Choroid plexus epithelial cell (primary cell): ENCODE measurements at places on chromosomes 3 and 15.
A peak's percentile ranks its signal among the peaks of the same experiment; 100 is the strongest.

GRCh38 chr3:40741729-40742128 lies 217.0 kb downstream of the ZNF621 start:
- DNase-seq: peak; percentile 94

DNA sequence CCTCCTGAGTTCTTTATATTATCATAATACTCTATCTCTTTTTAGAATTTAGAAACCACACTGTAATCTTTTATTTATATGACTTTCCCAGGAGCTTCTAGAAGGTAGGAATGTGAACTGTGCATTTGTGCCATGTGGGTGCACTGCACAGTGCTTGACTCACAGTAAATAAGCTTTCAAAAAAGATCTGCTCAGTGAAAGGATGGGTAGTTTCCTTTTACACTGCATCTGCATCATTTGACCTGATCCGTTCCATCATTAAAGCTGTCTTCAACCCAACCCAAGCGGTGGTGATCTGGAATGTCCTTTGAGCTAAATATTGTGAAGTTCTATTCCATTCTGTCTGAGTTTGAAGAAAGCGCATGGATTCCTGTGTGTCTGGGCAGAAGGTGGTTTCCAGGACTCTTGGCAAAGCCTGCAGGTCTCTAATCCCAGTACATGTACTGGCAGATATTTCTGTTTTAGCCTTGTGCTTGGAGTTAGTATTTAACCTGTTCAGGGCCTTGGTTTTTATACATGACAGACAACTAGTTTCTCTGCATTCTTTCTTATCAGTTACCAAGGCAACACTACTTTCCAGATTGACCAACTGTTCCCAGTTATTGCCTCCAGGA lies 96.7 kb downstream of the DHX30 start:
- DNase-seq: peak; percentile 48

- DNase-seq: no peak
Observed at GRCh38 chr15:83992324-83993031, 243.1 kb upstream of the GOLGA6L4 start.

GRCh38 chr3:152550284-152550683 lies 281.6 kb downstream of the MBNL1 start:
- no peak for DNase-seq

GRCh38 chr15:57255751-57256341 lies 120.5 kb upstream of the CGNL1 start:
- DNase-seq: no peak

DNA sequence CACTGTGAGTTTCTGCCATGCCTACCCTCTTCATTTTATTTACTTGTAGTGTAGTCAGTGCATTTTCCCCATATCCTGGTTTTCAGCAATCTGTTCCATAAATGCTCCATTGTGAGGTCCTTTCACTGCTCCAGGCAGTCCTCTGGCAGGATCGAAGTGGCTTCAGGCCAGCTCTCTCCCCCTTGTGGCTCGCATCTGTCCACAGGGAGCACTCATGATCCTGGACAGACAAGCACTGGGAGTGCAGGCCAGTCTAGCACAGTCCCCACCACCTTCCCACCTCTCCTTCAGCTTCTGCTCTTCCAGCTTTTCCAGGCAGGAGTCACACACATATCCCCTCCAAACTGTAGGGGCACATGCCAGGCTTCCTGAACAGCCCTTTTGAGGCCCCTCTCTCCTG lies 173.6 kb downstream of the PPM1L start:
- peak; percentile 12 for DNase-seq

- DNase-seq: no peak
Observed at GRCh38 chr15:32918547-32918946, 200.7 kb downstream of the GREM1 start.

DNA sequence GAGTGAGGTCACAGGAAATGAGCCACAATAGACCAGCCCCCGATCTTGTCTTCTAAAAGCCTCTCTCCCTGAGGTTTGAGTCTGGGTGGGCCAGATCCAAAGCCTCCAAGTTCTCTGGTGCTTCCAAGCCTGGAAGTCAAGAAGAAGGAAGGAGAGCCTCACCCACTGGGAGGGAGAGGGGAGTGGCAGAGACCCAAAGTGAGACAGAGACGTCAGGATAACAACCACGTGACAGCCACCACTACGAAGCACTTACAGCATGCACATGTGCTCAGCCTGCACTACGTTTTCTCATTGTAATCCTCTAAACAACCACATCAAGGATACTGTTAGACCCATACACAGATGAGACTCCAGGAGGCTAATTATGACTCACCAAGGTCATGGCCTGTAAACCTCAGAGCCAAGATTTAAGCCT lies 197.3 kb upstream of the LINGO1 start:
- peak; percentile 53 for DNase-seq

DNA sequence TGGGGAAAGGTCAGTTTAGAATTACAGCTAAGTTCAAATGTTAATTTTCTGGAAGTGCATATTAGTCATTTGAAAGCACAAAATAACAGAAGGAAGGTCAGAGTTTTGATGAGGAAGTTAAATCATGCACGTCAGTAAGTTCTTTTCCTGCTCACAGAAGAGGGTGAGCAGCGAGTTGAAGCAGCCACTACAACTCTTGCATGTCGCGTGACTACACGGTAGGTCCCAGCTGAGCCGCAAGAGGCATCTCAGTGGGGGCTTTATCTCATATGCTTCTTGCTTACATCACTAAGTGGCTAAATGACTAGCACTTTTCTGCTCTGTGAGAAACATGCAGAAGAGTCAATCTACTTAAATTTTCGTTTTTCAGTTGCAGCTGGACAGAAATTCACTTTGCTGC lies 21.3 kb upstream of the SEC62 start:
- peak; percentile 24 for DNase-seq

DNA sequence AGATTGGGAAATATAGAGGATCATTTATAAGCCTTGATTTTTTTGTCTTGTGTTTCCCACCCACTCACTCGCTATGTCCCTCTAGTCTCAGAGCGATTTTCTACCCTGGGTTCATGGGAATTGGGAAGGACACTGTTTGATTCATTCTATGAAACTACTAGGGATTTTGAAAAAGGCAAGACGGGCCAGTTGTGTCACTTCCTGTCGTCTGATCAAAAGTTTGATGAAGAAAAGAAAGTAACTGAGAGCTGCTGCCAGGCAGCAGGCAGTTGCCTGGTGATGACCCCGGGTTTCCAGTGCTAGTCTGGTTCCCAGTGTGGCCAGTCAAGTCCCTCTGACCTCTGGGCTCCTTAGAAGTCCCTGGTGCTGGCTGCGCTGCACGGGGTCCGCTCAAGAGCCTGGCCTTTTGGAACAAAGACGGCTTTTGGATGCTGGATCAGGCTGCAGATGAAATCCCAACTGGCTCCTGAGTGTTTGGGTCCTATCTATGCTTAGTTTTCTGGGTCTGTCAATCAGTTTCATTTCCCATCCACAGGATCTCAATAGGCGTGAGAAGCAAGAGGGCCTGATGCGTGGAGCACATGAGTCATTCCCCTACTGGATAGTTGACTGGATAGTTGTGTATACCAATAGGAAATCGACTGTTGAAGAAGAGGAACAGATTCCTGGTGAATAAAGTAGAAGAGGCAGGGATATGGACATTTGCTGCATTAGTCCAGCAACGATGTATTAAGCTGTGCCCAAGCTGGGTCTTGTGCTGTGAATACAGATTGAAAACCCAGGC lies 89.7 kb downstream of the EEFSEC start:
- DNase-seq: peak; percentile 15

- DNase-seq: no peak
Observed at GRCh38 chr3:58055314-58055713, 47.1 kb downstream of the FLNB start.

DNA sequence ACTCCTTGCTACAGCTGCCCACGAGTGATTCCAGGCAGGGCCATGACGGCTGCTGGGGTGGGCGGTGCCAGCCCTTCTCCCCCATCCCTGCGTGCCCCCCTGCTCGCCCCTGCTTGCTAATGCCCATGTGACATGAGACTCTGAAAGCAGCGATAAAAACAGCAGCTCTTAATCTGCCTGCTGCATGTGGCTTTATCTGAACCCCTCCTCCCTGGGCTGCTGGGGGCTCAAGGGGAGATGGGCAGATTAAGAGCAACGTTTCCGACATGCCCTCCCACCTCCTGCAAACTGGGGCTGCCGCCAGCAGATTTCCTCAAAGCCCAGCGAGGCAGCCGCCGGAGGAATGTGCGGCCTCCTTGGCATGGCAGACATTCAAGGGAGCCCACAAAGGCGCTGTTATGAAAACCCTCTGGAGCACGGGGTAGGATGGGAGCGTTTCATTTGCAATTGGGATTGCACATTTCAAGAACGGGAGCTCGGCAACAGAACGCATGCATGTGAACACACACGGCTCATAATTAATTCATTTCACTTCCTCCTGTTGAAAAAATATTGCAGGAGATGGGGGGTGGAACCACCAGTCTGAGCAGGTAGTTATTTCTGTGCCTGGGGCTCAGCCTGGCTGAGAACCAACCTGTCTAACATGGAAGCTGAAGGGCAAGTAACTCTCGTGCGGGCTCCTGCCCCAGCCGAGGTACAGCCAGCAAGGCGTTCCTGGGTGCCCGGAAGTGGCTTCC lies 504.2 kb upstream of the PROK2 start:
- peak; percentile 63 for DNase-seq

GRCh38 chr3:10291641-10292040 lies 1.1 kb downstream of the GHRL start:
- DNase-seq: no peak

DNA sequence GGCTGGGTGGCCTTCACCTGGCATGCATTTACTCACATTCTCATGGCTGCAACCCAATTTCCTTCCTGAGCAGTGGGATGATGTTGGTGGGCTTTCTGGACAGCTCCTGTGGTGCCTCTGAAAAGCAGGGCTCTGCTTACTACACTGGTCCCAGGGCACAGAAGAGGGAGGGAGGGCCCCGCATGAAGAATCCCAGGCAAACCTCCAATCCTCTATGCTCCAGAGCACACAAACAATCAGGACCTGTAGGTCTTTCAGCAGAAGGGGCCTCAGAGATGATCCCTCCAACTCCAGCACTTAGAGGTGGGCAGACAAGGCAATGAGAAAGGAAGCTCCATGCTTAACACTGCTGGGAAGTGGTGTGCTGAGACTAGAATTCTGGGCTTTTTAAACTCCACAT lies 231.7 kb upstream of the ICE2 start:
- no peak for DNase-seq

DNA sequence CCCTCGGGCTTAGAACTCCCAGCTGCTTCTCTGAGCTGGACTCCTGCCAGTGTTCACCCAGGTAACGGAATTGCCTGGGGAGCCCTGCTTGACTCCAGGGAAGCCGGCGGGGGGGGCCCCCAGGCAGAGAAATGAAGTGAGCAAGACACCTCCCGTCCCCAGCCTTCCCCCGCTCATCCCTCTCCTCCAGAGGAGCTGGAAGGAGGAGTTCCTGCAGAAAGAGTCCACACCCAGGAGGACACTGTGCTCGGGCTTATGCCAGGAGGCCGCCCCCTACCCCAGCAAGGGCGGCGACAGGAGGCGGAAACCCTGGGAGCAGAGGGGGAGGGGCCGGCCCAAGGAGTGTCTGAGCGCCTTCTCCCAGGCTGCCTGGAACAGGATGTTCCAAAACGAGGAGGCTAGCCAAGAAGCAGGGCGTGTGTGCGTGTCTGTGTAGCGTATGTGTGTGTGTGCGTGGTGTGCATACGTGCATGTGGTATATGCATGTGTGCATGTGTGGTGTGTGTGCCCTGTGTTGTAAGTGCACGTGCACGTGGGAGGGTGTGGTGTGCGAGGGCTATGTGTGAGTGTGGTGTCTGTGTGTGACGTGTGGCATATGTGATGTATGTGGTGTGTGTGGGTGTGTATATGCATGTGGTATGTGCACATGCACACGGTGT lies 511.3 kb downstream of the SHQ1 start:
- DNase-seq: peak; percentile 90

GRCh38 chr15:98043160-98044014 lies 82.9 kb downstream of the ARRDC4 start:
- DNase-seq: no peak

GRCh38 chr15:81968691-81969090 lies 77.1 kb downstream of the MEX3B start:
- no peak for DNase-seq

DNA sequence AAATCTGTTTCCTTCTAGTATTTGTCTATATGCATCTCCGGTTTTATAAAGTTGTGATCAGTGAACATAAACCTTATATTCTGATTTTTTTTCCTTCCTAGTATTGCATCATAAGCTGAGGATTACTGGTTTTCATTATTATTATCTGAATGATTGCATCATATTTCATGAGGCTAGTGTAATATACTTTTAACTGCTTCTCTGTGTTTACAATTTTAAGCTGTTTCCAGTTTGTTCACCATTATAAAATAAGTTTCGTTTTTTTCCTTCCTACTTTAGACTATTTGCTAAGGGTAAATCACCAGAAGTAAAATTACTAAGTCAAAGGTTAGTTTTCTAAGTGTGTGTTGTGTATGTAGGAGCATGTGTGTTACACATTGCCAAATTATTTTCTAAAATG lies 20.2 kb downstream of the SEMA6D start:
- peak; percentile 25 for DNase-seq

- DNase-seq: peak; percentile 86
Observed at GRCh38 chr3:99394831-99395778, 243.3 kb upstream of the COL8A1 start.

- no peak for DNase-seq
Observed at GRCh38 chr15:40323953-40324937, 753 bp downstream of the INAFM2 start.

DNA sequence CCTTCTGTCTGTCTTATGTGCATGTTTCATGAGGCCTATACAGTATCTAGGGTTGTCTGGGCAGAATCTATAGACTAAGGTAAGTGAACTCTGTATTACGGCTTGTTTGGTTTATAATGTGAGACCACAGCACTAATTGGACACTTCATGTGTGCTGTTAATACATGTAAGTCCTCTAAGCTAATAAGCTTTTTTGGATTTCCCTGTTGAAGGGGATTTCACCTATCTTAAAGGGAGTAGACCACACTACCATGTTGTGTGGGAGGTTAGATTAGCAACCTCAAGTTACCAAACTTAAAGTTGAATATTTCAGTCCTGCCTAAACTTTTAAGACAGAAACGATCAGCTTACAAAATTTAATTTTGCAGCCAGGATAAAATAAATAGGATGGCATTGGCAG lies 189.8 kb upstream of the GOLIM4 start:
- no peak for DNase-seq

- no peak for DNase-seq
Observed at GRCh38 chr15:54829821-54830220, 366.9 kb downstream of the RSL24D1 start.

DNA sequence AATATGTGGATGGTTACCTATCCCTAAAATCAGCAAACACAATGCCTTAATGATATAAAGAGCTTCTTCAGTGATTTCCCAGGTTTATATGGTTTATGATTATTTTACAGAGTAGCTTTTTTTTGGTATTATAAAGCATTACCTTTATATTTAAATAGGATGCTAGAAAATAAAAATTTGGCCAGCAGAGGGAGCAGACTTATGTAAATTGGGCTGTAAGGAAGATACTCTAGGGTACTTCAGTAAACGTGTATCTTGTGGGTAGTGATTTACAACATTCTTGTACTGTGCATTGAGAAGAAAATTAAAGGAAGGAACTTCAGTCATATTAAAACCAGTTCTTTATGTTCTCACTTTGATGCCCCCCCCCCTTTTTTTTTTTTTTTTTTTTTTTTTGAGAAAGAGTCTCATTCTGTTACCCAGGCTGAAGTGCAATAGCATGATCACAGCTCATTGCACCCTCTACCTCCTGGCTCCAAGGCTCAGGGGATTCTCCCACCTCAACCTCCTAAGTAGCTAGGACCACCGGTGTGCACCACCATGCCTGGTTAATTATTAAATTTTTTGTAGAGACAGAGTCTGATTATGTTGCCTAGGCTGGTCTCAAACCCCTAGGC lies 167.9 kb downstream of the BBX start:
- peak; percentile 86 for DNase-seq
